B cell (primary cell): ENCODE measurements at places on chromosomes 1 and 21. TPM values are rescaled to one million over a fixed set of nuclear protein-coding genes. Genes with fewer than 3 reads are reported as not detected.

FABP3 gene
- not detected in 2 replicates for total RNA-seq

ACKR1 gene
- total RNA-seq = not detected in 2 replicates

ERICH3 gene
- total RNA-seq = 0.27 and 0.46 TPM in 2 replicates

DNA sequence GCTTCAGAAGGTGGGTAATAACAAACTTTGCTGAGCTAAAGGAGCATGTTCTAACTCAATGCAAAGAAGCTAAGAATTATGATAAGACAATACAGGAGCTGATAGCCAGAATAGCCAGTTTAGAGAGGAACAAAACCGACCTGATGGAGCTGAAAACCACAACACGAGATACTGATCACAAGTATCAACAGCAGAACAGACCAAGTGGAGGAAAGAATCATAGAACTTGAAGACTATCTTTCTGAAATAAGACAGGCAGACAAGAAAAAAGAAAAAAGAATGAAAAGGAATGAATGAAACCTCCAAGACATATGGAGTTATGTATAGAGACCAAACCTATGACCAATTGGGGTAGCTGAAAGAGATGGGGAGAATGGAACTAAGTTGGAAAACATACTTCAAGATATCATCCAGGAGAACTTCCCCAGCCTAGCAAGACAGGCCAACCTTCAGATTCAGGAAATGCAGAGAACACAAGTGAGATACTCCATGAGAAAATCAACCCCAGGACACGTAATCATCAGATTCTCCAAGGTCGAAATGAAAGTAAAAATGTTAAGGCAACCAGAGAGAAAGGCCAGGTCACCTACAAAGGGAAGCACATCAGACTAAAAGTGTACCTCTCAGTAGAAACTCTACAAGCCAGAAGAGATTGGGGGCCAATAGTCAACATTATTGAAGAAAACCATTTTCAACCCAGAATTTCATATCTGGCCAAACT is 20.5 kb downstream of the CD84 start:
- no peak for DNase-seq

GRCh38 chr1:166947398-166948043 is 27.8 kb downstream of the ILDR2 start:
- peak; percentile 22 for DNase-seq

ELF3 gene
- 1.5 and 1.6 TPM in 2 replicates for total RNA-seq

DNA sequence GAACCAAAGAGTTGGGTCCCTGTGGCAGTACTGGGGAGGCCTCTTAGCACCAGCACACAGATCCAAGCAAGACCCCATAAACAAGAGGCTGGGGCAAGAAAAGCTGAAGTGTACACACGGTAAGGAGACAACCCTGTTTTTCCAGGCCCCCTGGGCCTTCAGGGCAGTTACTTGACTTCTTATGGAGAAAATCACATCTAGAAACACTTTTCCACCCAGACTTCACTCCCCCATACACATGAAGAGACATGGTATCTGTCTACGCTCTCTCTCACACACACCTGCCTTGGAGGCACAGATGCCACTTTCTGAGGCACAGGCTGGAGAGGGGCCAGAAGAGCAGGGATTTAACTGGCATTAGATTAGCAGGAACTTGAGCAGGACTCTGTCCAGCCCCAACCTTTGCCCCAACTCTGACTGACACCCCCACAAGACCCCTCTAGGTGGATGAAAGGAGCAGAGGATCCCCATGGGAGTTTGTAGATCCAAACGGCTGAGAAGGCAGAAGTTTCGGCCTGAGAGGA is 2.2 kb downstream of the CERS2 start:
- DNase-seq = no peak

- no peak for DNase-seq
Observed at GRCh38 chr1:89971600-89971999, 23.3 kb upstream of the ZNF326 start.

DNA sequence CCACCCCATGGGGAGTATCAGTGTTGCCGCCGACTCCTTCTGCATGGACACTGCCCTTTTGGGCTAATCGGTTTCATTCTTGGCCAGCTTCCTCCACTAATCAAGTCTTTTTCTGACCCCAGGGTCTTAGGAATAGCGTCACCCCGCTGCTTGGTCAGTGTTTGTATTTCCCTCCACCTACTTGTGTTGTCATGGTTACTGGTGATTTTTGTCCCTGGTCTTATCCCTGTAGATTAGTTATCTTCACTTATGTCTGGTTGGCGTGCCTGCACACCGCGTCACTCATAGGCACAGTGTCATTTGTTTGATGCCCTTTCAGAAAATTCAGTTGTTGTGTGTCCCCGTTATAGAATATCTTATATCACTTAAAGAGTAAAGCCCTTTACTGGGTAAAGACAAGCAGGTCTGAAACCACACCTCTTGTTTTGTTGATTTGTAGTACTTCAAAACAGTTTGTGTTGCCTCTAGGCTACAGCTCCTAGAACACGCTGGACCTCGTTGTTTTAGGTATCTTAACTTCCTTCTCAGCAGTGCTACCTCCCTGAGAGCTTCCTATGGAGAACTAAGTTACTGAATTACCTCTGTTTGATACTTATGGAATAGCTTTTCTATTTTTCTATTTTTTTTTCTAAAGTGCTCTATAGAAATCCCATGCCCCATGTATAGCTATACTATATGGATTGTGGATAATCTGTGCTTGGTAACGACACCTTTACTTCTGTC is 868 bp downstream of the PPP1R12B start:
- no peak for DNase-seq

GRCh38 chr1:6498576-6499111 is 7.2 kb upstream of the PLEKHG5 start:
- DNase-seq = no peak

GRCh38 chr1:161439280-161440232 is 65.7 kb upstream of the FCGR2A start:
- DNase-seq = peak; percentile 68

CD160 gene
- 0.15 TPM in 1 of 2 replicates, not detected in the other for total RNA-seq

C8A gene
- not detected in 2 replicates for total RNA-seq

OR2T29 gene
- total RNA-seq = 1.9 and 3.1 TPM in 2 replicates

S100A3 gene
- not detected in 2 replicates for total RNA-seq

DNA sequence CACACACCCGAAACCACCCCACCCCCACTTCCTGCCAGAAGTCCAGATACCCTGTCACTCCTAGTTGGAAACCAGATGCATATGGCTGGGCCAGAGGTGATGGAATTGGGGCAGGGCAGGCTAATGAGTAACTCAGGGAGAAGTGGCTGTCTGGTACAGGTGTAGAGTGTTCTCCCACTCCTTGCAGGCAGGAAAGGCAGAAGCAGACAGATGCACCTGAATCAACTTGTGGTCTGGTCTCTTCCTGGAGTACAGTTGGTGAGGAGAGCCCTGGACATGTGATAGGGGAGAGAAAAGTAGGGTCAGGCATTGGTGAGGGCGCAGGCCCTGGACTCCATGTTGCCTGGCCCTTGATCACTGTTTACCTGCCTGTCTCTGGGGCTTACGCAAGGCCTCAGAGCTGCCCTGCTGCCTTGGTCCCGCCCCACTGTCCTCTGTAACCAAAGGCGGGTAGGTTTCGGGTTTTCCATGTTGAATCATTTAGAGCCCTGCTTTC is 2.5 kb downstream of the CGN start:
- DNase-seq = no peak

PGBD2 gene
- total RNA-seq = 27.7 and 29.2 TPM in 2 replicates

DNA sequence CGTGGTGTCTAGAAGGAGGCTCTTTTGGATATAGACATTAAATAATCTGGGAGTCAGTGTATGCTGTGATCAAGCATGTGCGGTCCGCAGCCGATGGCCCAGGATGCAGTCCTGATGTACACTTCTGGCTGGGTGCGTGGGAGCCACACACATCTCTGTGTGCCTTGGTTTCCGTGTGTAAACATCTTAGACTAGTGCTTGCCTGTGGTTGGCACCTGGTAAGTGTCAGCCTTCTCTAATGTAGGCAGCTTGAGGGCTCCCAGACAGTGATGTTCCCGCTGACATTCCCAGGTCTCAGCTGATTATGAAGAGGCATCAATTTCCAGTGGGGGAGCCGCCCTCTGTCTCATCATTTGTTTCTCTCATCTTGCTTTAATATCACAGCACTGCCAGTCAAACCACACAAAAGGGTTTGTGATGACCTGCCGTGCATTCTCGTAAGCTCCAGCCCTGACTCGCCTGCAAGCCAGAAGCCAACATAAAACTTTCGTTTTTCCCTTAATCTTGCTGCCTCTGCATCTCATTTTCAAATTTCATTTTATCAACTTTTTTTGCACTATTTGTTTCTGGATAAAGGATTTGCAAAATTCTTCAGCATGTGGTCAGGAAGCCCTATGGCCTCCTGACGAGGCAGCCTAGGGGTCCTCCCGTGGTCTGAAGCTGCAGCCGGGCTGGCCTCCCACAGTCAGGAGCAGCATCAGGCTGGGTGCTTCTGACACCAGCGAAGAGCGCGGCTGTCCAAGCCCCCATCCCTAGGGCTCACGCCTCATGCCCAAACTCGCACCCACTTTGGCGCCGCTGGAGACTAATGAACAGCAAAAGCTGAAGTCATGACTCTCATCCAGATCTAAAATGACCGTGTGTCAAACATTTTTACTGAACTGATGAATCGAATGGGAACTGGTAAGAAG is 28.1 kb downstream of the PDE9A start:
- no peak for DNase-seq

GRCh38 chr1:119004129-119004527 is 16.0 kb upstream of the TBX15 start:
- no peak for DNase-seq
